OCI-M1 (cell line): ENCODE measurements at places on chromosomes 12 and 14.
A peak's percentile ranks its signal among the peaks of the same experiment; 100 is the strongest.

DNA sequence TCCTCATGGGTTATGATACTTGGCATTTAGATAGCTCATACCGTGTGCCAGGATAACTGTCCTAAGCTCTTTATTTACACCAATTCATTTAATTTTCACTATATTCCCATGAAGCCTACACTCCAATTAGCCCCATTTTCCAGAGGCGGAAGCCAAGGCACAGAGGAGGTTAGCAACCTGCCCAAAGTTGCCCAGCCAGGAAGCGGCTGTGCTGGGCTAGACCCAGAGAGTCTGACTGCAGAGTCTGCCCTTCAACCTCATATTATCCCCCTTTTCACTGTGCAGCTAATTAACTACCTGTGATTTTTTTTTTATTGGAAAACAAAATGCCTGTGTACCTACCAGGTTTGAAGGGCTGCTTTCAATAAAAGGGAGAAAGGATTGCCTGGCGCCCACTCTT, 2.5 kb downstream of the RFLNA start:
- no peak for DNase-seq

DNA sequence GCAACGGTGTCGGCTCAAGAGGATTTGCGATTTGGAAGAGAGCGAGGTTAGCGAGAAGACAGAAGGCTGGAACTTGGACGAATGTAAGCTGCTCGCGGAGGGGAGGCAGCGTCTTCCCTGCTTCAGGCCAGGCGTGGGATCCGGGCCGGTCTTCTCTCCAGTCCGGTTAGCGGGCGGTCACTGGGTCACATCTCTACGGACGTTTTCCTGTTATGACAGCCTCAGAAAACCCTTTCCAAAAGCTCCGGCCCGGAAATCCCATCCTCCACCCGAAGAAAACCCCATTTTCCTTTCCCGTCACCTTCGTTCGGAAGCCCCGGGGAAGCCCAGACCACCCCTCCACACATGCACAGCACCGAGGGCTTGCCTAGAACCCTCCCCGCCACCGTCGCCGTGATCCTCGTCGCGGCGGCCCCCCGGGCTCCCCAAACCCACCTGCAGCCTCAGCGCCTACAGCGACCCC, 268 bp downstream of the NDUFB1 start:
- DNase-seq: peak; percentile 57

- peak; percentile 44 for DNase-seq
Observed at GRCh38 chr14:30928462-30928861, 54.1 kb downstream of the COCH start.

DNA sequence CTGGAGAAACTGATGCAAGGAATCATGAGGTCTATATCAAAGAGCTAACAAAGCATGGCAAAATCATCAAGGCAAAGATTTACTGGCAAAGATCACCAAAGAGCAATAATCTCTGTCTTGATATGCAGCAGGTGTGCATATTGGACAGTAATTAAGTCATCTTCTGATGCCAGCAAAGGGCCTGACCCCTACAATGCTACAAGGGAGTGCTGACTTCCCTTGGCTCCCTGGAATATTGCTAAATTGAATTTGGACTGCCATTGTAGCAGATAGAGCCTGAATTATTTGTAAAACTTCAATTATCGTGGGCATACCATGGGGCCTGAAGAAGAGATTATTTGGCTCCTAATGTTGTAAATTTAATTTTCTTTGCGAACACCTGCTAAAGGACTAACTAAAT, 307.9 kb upstream of the SYT1 start:
- DNase-seq: no peak

DNA sequence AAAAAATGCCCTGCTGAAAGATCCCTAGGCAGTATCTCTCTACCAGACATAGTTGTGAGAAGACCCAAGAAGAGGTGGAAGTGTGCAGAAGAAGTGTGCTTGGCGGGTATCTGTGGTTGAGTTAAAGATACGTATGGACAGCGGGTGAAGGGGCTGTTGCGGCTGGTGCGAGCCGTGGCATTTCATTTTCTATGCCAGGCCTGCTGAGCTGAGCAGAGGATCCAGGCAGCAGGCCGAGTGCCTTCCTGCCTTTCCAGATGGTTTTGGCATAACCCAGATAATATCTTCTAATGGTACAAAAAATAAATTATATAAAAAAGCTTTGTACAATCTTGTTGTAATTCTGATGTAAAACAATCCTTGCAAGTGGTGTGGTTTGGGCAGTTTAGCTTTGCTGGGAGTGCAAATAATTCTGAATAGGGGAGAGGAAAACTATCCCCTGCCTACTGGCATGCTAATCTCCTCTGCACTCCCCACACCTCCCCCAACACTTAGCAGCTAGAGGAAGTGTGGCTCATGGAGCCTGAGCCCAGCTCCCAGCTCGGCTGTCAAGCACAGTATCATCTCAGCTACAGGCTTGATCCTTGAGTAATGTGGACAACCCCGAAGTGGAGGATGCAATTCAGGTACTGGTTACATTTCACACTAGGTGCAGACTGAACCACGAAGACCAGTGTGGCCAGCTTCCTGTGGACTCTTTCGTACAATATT, 168.9 kb downstream of the VRK1 start:
- DNase-seq: peak; percentile 3

DNA sequence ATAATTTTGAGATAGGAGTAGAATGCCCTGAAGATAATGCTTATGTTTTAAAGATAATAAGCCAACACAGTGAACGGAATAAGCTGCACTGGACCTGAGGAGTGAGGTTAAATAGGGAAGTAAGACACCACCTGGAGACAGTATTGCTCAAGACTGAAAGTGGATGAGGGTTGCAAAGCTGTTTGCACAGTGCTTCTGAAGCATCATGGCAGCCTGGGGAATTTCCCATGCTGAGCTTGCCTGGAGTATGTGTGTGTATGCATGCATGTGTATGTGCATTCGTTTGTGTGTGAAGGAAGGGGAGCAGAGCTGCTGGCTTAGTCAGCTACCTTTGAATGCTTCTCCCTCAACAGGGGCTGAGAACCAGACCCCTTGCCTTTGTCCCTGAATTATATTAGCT, 35.8 kb downstream of the BHLHE41 start:
- DNase-seq: peak; percentile 35

- no peak for DNase-seq
Observed at GRCh38 chr12:7723926-7724325, 12.7 kb downstream of the DPPA3 start.

DNA sequence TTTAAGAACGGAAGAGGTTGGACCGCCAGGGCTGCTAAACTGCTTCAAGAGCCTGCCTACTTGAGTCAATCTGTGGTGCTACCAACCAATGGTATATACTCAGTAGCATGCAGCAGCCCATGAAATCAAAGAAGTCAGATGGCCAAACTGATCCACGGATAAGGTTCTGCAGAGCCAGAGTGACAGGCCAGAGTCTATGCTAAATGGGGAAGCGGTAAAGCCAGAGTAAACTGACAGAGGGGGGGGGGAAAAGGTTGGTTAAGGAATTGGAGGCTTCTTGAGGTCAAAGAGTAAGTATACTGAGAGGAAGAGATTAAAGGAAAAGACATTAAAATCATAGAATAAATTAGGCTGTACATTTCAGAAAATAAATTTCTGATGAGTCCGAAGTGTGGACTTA, 15.4 kb upstream of the SLC6A13 start:
- peak; percentile 67 for DNase-seq

DNA sequence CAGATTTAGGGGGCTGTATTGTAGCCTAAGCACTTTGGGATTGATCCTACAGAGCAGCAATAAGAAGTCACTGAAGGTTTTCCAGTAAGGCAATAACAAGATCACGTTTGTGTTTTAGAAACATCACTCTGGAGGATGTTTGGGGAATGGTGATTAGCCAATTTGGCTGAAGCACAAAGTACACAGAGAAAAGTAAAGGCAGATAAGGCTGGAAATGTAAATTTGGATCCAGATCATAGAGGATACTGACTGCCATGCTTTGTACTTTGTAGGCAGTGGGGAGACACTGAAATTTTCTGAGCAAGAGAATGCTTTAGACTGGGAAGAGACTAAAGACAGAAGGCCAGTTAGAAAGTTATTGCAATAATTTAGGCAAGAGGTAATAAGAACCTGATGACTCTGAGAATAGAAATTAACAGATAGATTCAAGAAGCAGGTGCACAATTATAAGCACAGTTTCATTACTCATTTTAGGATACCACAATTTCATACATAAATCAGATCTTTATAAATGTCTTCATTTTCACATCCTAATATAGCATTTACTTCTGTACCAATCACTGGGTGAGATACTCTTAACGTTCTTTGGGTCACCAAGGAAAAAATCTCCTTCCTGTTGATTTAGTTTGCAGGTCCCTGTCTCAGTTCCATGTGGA, 314.5 kb upstream of the GARIN6 start:
- no peak for DNase-seq

DNA sequence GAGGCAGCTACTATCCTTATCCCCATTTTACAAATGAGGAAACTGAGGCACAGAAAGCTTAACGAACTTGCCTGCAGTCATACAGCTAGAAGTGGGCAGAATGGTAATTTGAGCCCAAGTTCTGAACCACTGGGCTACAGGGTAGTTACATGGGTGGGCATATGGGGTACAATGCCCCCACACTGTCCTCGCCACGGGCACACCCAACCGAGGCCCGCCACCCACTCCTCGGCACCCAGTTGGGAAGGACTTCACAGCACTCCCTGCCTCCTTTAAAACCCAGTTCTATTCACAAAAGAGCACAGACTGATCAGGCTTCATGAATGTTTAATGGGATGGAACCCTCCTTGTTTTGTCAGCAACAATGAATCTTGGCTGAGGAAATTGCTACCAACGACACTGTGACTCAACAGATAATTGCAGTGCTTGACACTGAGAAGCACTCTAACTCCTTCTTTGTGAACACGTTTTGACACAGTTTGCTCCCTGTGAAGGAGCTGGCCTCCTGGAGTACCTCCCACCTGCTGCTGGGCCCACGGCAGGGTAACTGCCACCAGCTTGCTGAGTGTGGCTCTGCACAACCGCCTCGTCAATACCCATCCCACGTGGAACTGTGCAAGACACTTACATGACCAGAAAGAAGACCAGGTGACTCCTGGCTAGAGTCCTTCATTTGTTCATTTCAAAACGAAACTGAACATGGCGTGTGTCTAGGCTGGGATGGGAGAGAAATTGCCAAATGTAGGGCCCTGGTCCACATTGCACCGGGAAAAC, 63.5 kb downstream of the CLMN start:
- no peak for DNase-seq

- DNase-seq: peak; percentile 22
Observed at GRCh38 chr12:96878704-96879103, 28.4 kb upstream of the NEDD1 start.

GRCh38 chr14:76083796-76084765, 67.6 kb upstream of the GPATCH2L start:
- DNase-seq: no peak

- DNase-seq: no peak
Observed at GRCh38 chr12:121423682-121424623, 24.0 kb downstream of the RNF34 start.

DNA sequence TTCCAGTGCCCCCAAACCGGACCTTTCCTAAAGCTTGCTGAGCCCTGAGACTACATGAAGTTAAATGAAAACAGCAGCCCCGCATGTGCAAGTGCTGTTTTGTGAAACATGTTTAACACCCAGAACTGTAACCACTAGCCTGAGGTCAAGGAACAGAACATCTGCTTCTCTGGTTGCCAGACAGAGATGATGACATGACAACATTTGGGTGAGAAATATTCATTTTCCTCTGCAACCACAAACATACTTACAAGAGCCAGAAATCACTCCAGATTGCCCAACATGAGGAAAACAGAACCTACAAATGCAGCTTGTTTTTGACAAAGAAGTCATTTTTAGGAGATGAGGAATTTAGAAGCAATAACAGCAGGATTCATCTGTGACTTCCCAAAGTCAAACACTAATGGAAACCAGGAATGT, 110.4 kb downstream of the BCAT1 start:
- DNase-seq: peak; percentile 45

GRCh38 chr14:78617735-78618134, 447.6 kb downstream of the NRXN3 start:
- DNase-seq: no peak

DNA sequence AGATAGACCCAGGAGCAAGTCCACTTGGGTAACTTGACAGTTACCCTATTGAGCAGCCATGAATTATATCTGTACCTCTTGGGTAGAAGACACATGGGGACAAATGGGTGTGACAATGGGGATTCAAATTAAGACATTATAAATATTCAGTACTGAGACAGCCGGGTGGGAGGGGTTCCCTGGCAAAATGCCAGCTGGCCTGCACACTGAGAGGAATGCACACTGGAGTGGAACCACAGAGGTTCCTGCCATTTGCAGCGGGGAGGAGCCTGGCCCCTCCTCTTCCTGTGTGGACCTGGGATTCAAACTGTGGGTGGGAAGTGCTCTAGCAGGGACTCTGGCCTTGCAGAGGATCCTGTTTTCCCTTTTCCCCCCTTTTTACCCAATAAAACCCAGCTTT, 118.7 kb upstream of the CDKN3 start:
- DNase-seq: peak; percentile 1

- DNase-seq: no peak
Observed at GRCh38 chr12:45203767-45204166, 12.1 kb upstream of the ANO6 start.

DNA sequence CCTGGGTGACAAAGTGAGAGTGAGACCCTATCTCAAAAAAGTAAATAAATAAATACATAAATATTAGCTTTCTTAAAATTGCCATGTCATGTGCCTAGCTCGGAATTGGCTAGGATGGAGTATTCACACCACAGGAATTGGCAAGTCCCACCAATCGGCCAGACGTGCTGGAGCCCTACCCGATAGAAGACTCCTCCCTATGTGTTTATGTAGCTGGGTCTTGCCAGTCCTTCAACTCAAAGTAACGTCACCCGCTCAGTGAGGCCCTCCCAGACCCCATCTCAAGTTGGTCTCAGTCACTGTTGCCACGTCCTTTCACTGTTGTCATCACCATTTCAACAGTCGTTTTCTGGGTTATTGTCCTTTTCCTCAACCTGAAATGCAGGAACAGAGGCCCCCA, 20.2 kb downstream of the VRTN start:
- no peak for DNase-seq

DNA sequence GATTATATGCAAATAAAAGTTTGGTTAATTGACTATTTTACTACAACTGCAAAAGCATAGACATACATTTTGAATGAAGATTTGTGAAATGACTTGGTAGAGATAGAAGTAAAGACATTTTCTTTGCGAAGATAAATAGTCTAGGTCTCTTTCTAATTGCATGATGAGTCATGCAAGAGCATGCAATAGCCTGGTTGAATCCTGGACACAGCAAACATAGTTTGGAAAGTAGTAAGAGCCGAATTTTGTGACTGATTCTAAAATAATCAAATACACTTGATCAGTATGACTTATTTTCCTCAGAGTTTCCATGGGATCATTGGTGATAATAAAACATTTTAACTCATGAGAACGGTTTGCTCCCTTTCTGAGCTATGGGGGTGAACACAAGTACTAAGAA, 27.7 kb upstream of the CAND1 start:
- DNase-seq: peak; percentile 12

- no peak for DNase-seq
Observed at GRCh38 chr14:104262515-104263514, 124.4 kb downstream of the KIF26A start.

DNA sequence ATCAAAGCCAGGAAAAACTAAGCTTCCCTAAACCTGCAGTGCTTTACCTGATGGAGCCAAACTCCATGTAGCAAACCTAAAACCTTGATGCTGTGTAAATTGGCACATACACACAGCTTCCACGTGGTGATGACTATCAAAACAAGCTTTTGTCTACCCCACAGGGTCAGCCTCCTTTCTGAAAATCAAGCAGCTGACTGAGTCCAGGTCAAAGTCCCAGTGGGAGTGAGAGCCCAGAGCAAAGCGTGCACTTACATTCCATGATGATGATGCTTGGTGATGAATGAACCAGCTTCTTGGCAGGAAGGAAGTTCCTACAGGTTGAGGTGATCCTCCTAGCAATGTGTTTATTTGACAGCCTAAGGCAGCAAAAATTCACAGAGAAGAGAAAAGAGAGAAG, 630.0 kb upstream of the TBX3 start:
- DNase-seq: no peak

- DNase-seq: peak; percentile 1
Observed at GRCh38 chr14:93977790-93978581, 1.6 kb upstream of the ASB2 start.
